ENCODE measurements at places on chromosomes 12 and 14. TPM values are rescaled to one million over a fixed set of nuclear protein-coding genes. Genes with fewer than 3 reads are reported as not detected.

The RNASE9 gene
- not detected for total RNA-seq

The SELPLG gene
- total RNA-seq: 0.34 TPM

The PRKCH gene
- 0.54 TPM for total RNA-seq

The LUM gene
- total RNA-seq: not detected

The SLC6A12 gene
- 0.64 TPM for total RNA-seq

The VPS37B gene
- 19.7 TPM for total RNA-seq

The LARP4 gene
- total RNA-seq: 33.8 TPM

The HCAR3 gene
- total RNA-seq: not detected

The TOGARAM1 gene
- total RNA-seq: 16.7 TPM

The CARMIL3 gene
- total RNA-seq: 108 TPM

The C3AR1 gene
- not detected for total RNA-seq

The C12orf42 gene
- not detected for total RNA-seq

The BCL11B gene
- 2.6 TPM for total RNA-seq

The NRL gene
- 3.7 TPM for total RNA-seq

The PLD4 gene
- not detected for total RNA-seq

The LRRIQ1 gene
- 10.6 TPM for total RNA-seq

The EIF2S3B gene
- total RNA-seq: 4.1 TPM

The TAS2R42 gene
- total RNA-seq: not detected

The HAL gene
- not detected for total RNA-seq

The CFL2 gene
- total RNA-seq: 57.6 TPM

The RBP5 gene
- 1.2 TPM for total RNA-seq

The DNM1L gene
- 167 TPM for total RNA-seq

The CLEC9A gene
- total RNA-seq: not detected

The KERA gene
- total RNA-seq: not detected

The TEX52 gene
- not detected for total RNA-seq

The PRR4 gene
- total RNA-seq: 7.5 TPM

The PLEKHH1 gene
- 32.4 TPM for total RNA-seq

The IAPP gene
- not detected for total RNA-seq

The SCNN1A gene
- 0.74 TPM for total RNA-seq

The CACNA2D4 gene
- total RNA-seq: not detected

The SAMD15 gene
- 0.47 TPM for total RNA-seq

The LBHD2 gene
- total RNA-seq: not detected

The ERP27 gene
- not detected for total RNA-seq

All from glutamatergic neuron (in vitro differentiated cells).